ENCODE measurements at places on chromosomes 7 and 10.

- DNase-seq, result no peak
Observed at GRCh38 chr7:91784469-91784868, 96.0 kb downstream of the MTERF1 start.

- DNase-seq, result no peak
Observed at GRCh38 chr10:87706731-87707130, 47.1 kb downstream of the PAPSS2 start.

DNA sequence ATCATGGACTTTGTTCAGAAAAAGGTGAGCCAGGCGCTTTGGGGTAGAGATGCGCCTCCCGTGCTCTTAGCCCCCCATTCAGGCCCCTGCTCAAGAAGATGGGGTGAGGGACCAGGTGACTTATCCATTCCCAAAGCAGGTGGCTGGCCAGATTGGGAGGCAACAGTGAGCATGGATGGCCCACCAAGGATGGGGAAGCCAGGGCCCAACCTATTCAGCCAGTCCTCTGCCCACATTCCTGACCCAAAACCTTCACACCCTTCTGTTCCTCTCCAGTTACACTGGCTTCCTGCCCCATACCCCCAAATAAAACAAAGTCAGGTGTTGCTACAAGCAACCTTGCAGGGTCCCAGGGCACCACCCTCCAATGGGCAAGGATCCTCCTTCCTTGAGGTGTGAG is 44.4 kb downstream of the TSPAN15 start:
- DNase-seq, result no peak

- DNase-seq, result no peak
Observed at GRCh38 chr10:9800571-9800970, 1217.1 kb upstream of the CELF2 start.

DNA sequence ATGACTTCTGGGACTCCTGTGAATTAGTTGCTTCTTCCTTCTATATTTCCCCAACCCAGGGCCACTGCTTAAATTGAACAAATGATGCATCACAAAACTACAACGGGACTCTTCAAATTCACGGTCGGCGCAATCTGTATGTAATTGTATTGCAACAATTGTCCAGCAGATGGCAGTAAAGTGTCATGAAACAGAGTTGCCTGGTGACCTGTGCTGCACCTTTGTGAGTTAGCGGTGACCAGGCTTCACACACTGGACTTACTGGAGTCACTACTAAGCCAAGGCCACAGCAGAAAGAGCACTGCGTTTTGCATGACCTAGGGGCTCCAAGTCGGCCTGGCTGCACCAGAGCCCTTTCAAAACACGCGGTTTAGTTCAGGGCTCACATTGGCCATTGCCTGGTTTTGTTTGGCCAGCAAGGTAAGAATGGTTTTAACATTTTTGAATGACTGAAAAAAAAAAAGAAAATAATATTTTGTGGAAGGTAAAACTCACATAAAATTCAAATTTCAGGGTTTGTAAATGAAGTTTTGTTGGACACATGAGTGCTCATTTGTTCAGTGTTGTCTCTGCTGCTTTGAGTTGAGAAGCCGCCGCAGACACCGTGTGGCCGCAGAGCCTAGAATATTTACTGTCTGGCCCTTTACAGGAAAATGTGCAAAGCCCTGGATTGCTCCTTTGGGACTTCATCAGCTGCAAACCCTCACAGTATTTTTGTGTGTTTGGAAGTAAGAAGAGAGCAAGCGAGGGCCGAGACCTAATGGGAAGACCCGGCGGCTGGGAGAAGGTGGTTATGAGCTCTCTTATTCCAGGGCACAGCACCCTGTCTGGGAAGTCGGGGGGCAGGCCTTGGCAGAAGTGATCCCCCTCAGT is 23.2 kb upstream of the ZNF32 start:
- DNase-seq, result peak; percentile 60

- DNase-seq, result no peak
Observed at GRCh38 chr7:128045766-128046165, 14.5 kb upstream of the LRRC4 start.

- DNase-seq, result no peak
Observed at GRCh38 chr7:109206196-109206595, 636.5 kb downstream of the DNAJB9 start.

DNA sequence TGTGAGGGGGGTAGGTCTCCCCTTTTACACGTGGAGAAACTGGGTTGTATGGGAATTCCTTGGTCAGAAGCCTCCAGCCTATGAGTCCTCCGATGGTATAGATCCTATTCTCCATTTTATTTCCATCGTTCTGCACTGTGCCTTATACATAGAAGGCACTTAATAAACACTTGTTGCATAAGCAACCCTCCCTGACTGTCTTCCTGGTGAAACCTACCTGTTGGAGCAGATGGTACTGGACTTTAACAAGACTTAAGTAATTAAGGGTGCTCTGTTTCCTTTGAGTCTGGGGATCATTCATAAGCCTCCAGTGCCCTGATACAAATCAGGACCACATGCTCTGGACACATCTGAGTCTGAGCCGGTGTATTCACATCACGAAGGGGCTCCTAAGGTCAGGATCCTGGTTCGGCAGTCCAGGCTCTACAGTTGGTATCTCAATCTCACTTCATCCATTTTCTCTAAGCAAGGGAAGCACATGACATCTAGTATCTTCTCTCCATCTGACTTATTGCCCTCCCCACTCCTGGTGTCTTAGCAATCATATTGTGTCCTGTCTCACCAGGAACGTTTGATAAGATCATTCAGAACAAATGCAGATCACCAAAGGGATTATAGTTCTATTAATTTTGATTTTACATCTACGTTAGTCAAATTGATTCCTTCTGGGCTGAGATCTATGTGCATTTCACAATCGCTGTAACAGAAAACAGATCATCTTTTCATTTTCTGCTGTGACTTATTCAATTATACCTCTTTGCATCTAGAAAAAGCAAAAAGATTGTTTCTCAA is 22.8 kb upstream of the EZH2 start:
- DNase-seq, result no peak

- DNase-seq, result no peak
Observed at GRCh38 chr10:125169915-125170314, 9.6 kb upstream of the CTBP2 start.

- DNase-seq, result no peak
Observed at GRCh38 chr10:62058476-62058875, 157.0 kb downstream of the ARID5B start.

GRCh38 chr7:116710764-116711452 is 38.9 kb downstream of the MET start:
- no peak for DNase-seq

DNA sequence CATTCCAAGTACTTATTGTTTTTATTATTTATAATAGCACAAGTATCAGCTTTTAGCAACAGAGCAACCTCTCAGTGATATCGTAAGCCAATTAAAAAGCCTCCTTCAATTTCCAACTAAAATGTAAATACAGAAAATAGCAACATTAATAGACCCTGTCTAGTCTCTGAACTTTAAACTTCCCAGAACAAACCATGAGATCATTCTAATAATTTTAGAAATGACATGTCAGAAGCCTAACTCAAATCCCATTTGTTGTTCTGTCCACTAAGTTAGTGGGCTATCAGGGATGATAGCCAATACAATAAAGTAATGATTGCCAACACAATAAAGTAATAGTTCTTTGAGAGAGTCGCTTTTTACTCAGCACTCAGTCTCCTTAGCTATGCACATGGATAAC is 22.3 kb upstream of the LRRN3 start:
- no peak for DNase-seq

GRCh38 chr10:28367929-28368484 is 65.1 kb upstream of the MPP7 start:
- peak; percentile 82 for DNase-seq

GRCh38 chr7:84110400-84110799 is 84.2 kb downstream of the SEMA3A start:
- no peak for DNase-seq

DNA sequence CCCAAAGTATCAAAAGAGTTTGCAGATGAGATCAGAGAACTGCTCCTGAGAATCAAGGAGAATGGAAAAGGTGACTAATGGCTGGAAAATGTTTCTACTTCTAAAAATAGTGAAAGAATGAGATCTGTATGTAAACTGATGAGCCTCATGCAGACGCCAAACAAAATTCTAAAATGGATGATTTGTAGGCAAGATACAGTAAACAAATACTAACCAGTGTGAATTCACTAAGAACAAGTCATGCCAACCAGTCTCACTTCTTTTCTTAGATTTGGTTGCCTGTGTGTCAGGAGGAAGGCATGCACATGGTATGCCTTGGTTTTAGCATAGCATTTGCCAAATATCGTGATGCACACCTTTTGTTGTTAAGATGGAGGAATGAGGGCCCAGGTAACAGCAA is 94.9 kb upstream of the PIK3CG start:
- no peak for DNase-seq

- DNase-seq, result no peak
Observed at GRCh38 chr7:20299145-20299544, 31.6 kb upstream of the ITGB8 start.

DNA sequence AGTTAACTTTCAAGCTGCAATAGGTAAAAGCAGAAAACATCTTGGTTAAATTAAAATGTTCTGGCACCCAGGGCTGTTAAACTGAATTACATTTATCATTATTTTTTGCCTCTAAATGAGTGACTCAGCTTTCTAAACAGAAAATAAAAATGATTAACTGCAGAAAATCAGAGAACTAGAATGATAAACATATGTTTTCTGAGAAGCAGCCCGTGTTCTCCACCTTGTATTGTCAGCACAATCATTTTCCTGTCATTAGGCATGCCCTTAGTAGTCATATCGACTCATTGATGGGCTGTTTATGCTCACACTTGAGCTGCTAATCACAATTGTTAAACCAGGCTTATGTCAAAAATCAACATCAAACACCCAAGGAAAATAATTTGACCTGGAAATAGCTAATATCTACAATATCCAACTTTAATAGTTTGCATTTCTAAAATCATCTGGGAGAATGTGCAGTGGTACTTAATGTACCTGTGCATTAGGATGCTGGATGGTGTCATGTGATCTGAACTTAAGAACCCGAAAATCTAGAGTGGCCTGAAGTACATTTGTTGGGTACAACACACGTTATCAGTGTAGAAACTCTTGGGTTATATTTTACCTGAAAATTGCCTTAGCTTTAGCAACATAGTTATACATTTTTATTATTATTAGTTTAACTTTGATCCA is 2.3 kb downstream of the MDFIC start:
- DNase-seq, result peak; percentile 8

- DNase-seq, result no peak
Observed at GRCh38 chr10:19332304-19332703, 283.7 kb downstream of the MALRD1 start.

DNA sequence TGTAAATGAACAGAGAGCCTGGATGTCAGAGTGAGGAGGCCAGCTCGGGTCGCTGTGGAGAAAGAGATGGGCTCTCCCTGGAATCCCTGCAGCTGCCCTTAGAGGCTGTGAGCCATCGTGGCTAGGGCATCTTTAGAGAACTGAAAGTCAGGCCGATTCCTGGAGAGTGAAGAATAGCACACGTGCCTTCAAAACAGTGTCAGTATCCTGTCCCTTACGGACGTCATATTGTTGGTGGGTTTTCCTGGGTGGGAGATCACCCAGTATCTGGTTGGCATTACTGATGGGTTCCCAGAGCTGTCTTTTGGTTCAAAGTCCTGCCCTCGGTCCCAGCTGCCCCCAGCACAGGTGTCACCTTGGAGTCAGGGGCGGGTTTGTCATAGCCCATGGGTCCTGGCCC is 25.3 kb downstream of the IKZF1 start:
- DNase-seq, result no peak

DNA sequence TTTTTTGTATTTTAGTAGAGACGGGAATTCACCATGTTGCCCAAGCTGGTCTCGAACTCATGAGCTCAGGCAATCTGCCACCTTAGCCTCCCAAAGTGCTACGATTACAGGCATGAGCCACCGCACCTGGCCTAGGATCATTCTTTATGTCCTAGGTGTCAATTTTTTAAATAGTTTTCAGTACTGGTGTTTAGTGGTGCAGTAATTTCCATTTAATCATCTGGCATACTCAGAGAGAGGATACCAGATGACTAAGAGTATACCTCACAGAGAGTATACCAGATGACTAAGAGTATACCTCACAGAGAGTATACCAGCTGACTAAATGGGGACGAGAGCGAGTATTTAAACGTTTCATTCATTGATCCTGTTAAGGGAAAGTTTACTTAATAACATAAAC is 37.3 kb upstream of the TMEM248 start:
- DNase-seq, result no peak

- no peak for DNase-seq
Observed at GRCh38 chr7:82154728-82155127, 288.8 kb downstream of the CACNA2D1 start.

- no peak for DNase-seq
Observed at GRCh38 chr10:128026615-128027300, 99.5 kb downstream of the MKI67 start.

- DNase-seq, result no peak
Observed at GRCh38 chr10:114770009-114770408, 51.6 kb upstream of the FHIP2A start.

- DNase-seq, result no peak
Observed at GRCh38 chr10:30398788-30399187, 35.2 kb upstream of the MAP3K8 start.

GRCh38 chr10:78757344-78757925 is 311.3 kb upstream of the ZMIZ1 start:
- DNase-seq, result no peak

DNA sequence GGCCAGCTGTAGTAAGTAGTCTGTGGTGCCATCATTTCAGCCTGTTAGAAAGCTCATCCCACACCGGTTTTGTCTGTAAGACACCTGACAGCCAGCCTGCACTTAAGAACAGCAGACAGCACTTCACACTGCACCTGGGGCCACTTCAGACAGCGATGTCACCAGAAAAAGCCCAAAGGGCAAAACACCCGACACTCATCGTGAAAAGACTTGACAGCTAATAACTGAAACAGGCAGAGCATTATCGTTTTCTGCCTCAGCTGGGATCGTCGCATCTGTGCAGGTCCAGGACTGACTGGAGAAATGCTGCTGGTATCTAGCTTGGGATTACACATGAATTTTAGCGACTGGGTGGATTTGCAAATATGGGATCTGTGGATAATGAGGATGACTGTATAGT is 16.8 kb upstream of the LAT2 start:
- DNase-seq, result no peak

DNA sequence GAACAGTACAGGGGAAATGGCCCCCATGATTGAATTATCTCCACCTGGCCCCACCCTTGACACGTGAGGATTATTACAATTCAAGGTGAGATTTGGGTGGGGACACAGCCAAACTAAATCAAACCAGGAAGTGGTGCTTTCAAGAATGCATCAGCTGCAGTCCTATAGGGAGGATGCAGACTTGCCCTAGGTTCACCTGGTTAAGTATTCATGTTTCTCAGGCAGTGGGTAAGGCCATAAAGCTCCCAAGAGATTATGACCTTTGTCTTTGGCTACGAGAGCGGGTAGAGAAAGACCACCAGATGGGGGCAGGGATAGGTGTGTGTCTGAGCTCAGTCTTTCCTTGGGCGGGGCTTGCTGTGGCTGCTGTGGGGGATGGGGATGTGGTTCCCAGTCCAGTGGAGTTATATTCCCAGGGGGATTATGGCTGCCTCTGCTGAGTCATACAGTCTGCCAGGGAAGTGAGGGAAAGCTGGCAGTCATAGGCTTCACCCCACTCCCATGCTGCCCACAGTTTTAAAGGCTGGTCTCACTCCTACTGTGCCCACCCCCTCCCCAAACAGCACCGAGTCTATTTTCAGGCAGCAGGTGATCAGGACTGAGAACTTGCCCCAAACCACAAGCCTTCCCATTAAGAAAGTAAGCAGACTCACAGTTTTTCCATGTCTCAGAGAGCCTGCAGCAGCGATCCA is 8.4 kb upstream of the R3HCC1L start:
- DNase-seq, result no peak
